ENCODE measurements at places on chromosomes 11 and 22.

GRCh38 chr22:44783091-44783490 lies 30.7 kb downstream of the ARHGAP8 start:
- DNase-seq, result no peak

DNA sequence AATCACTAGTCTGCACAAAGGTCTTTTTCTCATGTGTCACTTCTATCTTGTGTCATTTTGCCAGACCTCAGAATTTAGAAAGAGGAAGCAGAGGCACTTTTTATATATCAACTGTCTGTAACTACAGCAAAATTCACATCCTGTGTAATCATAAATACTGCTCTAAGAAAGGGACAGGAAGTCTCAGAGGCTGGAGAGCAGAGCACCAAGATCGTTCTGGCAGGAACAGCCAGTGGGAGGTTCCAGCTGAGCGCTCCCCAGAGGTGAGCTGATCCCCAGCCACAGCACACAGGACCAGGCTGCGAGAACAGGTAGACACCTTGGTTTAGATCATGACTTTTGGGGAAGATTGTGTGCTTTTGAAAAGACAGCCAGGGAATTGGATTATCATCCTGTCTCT lies at the start of gene MS4A7:
Gene MS4A7 (plus strand): TSS at position 179 of the 400 bp plus-strand sequence. CDS start 4,610 bp downstream, outside the sequence.
- DNase-seq, result no peak

DNA sequence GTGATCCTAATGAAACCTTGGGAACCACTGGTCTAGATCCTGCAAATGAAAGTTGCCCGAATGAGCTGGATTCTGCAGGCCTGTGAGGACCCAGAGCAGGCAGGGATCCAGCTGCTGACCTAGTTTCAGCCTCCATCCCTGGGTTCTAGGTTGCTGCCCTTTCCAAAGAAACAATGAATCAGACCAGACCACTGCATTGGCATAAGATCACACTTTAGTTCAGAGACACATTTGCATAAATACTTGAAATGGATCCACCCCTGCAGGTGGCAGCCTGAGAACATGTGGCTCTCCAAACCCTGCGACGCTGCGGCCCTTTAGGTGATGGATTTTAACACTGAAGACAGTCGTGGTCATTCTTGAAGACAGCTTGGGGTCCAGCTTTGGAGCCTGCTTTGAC lies 23.7 kb downstream of the ADAMTS8 start:
- DNase-seq, result no peak

GRCh38 chr11:1373536-1374214 lies 16.1 kb upstream of the BRSK2 start:
- no peak for DNase-seq

DNA sequence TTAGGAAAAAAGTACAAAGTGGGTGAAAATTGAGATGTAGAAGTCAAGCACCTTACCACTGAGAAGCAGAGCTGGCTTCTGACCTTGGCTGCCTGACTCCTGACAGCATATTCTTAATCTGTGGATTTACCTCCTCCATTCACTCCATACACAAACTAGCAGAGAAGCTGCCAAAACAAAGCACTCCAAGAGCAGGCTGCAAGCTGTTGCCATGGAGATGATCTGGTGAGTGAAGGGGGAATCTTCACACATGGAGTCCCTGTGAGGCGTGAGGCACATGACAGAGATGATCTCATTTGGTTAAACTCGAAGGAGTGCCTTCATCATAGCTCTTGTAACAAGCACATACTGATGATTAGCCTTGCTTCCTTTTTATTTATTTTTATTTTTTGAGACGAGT lies 16.1 kb downstream of the COMMD9 start:
- DNase-seq, result no peak

GRCh38 chr22:21959274-21960074 lies 6.8 kb upstream of the PPM1F start:
- DNase-seq, result no peak

- no peak for DNase-seq
These were observed 92.8 kb downstream of the CCDC73 start for GRCh38 chr11:32701616-32702015.

DNA sequence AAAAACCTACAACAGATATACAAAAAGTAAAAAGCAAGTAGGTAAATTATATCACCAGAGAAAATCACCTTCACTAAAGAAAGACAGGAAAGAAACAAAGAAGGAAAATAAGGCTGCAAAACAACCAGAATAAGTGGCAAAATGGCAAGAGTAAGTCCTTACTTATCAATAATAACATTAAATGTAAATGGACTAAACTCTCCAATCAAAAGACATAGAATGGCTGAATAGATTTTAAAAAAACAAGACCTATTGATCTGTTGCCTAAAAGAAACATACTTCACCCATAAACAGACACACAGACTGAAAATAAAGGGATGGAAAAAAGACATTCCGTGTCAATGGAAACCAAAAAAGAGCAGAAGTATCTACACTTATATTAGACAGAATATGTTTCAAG lies 695.7 kb upstream of the FAT3 start:
- no peak for DNase-seq

DNA sequence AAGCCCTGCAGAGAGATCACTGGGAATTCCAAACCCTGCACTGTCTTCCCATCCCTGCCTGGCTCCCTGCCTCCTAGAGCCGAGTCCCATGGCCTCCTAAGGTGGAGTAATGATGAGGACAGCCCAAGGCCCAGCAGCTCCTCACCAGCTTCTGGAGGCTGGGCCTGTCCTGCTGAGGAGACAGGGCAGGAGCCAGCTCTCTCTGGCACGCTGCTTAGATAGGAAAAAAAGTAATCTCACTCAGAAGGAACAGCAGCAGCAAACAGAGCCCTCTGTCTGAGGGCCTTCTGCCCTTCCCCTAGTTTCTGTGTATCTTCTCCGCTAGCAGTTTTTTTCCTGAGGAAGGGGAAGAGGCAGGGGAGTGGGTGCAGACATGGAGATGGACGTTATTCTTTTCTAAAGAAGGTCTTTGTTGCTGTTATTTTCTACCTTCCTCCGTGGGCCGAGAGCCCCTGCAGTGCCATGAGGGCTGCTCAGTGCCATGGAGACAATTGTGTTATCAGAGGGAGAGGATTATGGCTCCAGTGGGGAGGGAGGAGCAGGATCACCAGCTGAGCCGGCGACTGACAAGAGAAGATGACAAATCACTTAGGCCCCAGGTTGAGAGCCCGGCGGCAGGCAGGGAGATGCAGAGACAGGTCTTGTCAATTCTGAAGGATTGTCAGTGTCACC lies 315.3 kb downstream of the BUD13 start:
- no peak for DNase-seq

- DNase-seq, result no peak
These were observed 9.9 kb upstream of the RASD2 start for GRCh38 chr22:35530700-35531099.

DNA sequence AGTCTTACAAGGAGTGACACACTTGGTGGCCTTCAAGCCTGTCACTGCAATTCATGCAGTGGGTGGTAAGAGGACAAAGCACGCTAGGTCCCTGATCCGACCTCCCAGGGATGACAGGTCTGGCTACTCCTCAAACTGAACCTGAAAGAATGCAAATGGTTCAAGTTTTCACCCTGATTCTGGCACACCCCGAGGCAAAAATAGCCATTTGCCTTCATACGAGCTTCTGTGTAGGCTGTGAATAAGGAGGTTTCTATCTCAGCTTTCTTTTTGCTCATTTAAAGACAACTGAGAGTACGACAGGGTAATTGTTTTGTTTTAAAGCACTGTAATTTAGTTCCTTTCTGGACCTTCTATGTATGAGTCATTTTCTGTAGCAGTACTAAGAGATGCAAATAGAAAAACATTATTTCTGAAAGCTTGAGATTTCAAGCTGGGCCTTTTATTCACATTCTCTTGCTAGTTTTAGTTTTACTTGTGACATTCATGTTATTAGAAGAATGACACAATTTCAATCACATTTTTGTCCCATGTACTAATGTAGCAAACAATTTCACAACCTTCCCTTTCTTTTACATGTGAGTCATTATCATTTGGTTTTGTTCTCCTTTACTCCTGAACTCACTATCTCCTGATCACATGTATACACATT lies 56.6 kb upstream of the FDX1 start:
- DNase-seq, result no peak

GRCh38 chr11:117916956-117917355 lies 12.2 kb downstream of the TMPRSS13 start:
- no peak for DNase-seq

GRCh38 chr11:57473285-57473841 lies 13.0 kb downstream of the RTN4RL2 start:
- no peak for DNase-seq

GRCh38 chr22:25027959-25028840 lies 75.7 kb downstream of the KIAA1671 start:
- DNase-seq, result no peak

DNA sequence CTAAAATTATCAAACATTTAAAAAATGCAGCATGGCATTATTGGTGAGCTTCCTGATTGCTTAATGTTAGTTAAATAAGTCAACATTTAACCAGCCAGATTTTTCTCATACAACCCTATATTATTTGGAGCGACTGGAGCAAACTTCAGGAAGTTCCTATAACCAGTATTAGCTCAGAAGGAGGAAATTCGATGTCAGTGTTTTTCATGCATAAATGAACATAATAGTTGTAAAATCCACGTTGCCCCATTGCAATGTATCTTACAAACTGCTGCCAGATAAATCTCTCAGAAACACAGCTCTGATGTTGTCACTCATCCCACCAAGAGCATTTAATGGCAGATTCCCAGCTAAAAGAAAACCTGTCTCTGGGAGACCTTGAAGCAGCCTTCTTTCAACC lies 278.5 kb downstream of the CASP12 start:
- DNase-seq, result no peak

- no peak for DNase-seq
These were observed 1.0 kb downstream of the TMEM151A start for GRCh38 chr11:66292543-66293332.

DNA sequence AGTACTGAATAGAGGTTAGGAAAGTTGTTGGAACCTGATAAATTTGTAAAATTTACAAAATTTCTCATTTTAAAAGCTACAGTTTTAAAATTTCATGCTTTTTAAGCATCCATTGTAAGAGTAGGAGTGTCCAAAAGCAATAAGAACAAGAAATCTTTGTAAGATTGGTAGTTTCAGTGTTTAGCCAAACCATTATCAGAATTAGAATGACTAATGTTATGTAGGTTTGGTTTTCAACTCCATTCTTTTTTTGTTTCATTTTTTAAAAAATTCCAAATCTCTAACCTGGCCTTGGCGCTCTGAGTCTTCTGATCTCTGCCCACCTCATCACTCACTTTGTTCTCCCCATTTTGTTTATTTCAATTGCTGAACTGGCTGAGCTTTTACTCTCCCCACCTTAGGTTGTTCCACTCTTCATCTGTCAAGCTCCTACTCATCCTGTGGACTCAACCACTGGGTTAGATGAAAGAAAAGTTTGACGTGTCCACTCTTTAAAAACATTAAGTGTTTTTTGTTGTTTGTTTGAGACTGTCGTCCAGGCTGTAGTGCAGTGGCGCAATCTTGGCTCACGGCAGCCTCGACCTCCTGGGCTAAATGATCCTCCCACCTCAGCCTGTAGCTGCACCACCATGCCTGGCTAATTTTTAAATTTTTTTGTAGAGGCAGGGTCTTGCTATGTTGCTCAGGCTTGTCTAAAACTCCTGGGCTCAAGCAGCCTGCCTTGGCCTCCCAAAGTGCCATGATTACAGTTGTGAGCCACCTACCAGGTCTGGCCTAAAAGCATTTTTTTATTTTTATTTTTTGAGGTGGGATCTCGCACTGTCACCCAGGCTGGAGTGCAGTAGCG lies 14.0 kb downstream of the EP300 start:
- no peak for DNase-seq

DNA sequence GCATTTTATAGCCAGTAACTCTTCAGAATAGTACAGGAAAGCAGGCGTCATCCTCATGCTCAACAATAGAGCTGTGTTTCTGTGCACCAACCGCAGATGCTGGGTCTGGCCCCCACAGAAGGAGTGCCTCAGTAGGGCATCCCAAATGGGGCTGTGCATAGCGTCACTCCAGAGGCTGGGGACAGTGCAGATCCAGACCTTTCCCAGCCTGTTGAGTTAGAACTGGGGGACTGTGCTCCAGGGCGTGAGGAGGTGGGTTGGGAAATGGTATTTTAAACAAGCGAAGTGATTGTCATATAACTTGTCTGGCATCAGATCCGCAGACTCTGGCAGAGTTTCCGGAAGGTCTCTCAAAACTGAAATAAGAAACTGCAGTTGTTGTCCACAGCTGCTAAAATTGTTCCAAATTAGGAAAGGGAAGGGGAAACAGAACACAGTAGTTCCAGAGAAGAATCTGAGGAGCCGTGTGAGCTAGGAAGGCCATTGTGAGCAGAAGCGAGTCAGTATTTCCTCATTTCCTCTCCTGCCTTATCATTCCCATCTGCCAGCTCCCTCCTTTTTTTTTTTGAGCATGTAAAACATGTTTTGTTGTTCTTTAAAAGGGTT lies 52.2 kb downstream of the JAM3 start:
- no peak for DNase-seq

GRCh38 chr11:7165911-7166310 lies 77.1 kb downstream of the RBMXL2 start:
- DNase-seq, result no peak

- no peak for DNase-seq
These were observed 1000.4 kb downstream of the OPCML start for GRCh38 chr11:132531921-132532320.

DNA sequence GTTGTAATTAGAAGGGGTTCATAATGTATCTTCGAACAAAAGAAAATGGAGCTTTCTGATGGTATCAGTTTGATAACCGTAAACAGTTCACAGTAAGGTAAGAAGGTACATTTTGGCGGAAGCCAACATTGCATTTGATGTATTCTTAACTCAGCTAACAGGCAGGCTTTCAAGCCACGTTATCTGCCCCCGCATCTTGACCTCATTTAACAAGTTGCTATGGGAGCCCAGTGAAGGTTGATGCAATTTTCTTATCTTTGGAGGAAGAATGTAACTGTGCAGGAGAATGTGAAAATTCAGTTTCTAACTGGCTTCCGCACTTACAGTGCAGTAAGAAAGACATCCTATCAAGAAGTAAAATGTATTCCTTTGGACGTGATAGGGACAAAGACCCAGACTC lies 110.6 kb downstream of the ETS1 start:
- DNase-seq, result no peak

DNA sequence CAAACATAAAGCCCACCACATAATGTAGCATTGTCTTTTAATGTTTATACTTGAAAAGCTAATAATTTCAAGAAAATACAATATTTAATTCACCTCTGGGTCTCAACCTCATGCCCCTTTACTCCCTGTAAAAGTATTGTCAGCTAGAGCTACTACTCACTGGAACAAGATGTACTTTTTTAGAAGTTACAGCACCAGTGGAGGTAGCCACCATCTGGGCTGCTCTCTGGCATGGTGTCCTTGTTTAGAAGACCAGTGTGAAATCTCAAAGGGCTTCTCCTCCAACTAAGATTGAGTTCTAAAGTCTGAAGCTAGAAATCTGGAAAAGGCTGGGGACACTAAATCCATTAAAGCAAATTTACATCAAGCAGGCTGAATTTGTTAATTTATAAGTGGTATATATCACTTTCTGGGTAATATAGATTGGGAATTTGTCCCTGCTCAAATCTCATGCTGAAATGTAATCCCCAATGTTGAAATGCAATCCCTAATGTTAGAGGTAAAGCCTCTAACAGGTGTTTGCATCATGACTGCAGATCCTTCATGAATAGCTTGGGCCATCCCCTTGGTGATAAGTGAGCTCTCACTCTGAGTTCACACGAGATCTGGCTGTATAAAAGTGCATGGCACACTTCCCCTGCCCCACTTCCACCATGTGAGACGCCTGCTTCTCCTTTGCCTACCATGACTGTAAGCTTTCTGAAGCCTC lies 47.6 kb downstream of the PITPNB start:
- DNase-seq, result no peak

GRCh38 chr11:12175694-12176241 lies 65.4 kb downstream of the MICAL2 start:
- no peak for DNase-seq

- DNase-seq, result no peak
These were observed 31.3 kb upstream of the TEAD1 start for GRCh38 chr11:12642806-12643428.

Measured in NCI-H1694 (cell line).